NCI-H1417 (cell line): ENCODE measurements at places on chromosomes 1 and 21.

DNA sequence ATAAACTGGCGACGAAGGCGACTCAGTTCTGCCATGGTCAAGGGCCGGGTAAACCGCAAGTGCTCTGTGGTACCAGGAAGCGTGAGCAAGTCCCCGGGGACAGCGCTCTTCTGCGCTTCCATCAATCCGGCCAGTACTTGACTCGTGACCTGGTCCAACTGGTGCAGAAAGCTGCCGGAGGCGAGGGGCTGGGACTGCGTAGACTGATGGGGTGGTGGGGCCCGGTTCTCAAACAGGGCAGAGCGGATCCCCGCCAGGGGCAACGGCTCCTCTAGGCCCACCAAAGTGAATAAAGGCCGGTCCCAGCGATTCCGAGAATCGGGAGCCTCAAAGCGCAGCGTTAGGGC is 852 bp downstream of the KTI12 start:
- DNase-seq: peak; percentile 65

DNA sequence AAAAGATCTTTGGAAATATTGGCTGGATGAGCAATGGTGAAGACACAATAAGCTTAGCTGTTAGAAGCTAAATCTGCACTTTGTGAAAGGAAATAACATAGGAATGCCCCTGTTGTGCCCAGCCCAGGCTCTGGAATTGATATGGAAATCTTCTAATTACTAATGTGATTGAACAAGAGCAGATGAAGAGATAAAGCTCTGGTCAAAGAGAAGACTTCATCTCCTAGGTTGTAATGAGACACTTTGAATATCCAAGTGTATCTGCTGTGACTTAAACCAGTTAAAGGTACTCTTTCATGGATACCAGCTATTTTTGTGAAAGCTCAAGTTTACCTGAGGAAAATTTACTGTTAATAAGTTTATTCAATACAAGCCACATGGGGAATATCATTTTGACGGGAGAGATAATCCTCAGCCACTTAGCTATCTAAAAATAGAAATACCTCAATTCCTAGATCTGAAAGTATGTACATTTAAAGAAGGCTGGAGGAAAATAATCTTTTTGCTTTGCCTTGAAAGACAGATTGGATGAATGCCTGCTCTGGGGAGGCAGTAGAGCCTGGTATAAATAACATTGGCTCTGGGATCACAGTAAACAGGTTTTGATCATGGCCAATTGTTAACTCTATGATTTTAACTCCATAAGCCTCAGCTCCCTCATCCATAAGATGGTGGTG is 494.0 kb upstream of the B3GALT2 start:
- DNase-seq: no peak

- peak; percentile 96 for DNase-seq
These were observed 271.6 kb downstream of the TM2D1 start for GRCh38 chr1:61453111-61453961.

DNA sequence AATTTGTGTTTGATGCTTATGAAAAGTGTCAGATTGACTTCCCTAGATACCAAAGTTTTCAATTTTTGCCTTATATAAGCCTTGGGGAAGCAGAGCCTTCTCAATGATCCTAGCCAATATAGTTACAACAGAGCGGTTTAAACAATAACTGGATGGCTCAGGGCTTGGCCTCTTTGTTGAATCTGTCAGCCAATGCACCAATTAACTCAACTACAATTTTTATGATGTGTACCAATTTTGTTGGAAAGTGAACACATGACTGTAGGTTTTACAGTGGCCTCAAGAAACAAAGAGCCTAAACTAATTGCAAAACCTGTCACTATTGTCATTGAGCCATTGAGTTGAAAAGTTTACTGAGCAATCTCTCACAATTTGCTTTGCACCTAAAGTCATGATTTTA is 71.6 kb upstream of the RGS18 start:
- DNase-seq: no peak

DNA sequence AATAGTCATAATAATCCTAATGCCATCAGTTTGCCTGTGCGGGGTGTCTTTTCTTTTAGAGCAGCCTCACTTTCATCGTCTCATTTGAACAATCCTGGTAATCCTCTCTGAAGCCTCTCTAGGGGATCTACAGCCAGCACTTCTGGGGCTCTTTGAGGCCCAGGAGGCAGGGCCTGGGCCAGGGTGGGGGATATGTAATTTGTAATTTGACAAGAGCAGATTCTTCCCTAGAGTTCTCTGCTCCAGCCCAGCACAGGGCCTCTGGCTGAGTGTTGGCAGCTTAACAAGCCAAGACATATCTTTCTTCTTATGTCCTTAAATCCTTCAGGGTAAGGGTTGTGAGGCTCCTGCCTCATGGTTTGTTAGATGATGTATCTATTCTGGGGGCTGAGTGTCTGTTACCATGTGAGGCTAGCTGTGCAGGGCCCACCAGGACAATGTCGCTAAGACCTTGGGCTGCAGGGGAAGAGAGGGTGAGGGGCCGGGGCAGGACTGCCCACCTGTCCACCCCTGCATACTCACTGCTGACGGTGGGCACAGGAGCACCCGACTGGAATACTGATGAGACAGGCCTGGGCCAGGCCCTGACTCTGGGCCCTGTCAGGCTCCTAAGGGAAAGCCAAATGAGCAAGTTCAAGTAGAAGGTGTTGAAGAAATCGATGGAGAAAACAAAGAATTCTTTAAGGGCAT is 45.3 kb upstream of the PARP1 start:
- DNase-seq: no peak

- no peak for DNase-seq
These were observed 200.2 kb downstream of the APP start for GRCh38 chr21:25970254-25970930.
